ENCODE measurements at places on chromosomes 2 and 18.

- DNase-seq = peak; percentile 37
Observed at GRCh38 chr18:60684843-60685513, 312.4 kb upstream of the MC4R start.

GRCh38 chr18:63160172-63160995 is 159.2 kb downstream of the BCL2 start:
- no peak for DNase-seq

DNA sequence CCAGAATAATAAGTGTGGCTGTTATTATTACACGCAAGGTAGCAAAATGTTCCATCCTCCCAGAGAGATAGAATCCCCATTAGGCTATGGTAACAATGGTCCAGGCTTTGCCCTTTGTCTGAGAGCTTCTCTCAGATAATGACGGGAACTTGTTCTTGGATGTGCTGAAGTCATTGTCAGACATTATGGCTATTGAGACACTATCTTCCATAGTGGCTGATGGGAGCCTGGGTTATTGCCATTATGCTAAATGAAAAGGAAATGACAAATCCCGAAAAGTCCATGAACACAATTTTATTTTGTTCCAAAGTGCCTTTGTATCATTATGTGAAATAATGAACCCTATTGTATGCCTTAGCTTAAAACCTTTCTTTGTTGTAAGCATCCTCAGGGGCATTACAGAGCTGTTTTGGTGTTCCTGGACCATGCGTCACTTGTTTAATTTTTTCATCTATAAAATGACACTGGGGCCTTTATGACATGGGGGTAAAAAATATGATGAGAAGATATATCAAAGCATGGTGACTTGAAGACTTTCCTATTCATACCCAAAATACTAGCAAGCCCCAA is 218.5 kb downstream of the KCNS3 start:
- no peak for DNase-seq

- no peak for DNase-seq
Observed at GRCh38 chr18:71431689-71432088, 1112.5 kb downstream of the CBLN2 start.

DNA sequence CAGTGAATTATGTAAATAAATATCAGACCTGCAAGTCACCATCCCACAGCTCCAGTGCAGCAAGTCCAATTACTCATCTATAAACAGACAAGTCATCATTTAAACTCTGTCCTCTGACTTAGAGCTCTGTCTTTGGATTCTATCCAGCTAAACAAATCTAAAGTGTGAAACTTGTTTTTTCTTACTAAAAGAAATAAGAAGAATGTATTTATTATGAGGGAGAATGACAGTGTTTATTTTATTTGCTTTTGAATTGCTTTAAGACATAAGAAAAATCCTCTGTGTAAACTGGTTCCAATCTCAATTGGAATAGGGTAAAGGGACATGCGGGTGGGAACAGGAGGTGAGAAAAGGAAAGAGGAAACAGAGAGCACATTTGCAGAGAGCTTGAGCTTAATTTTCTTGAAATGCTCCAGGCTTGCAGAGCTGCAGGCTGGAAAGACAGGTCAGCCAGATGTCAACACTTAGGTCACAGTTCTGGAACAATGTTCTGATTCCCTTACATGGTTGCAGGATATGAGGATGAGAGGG is 355.8 kb downstream of the MEIS1 start:
- DNase-seq = no peak
